CD4-positive, alpha-beta T cell treated with Interleukin-17A for 4 hours (primary cell): ENCODE measurements at places on chromosomes 7 and 10.
A peak's percentile ranks its signal among the peaks of the same experiment; 100 is the strongest.

DNA sequence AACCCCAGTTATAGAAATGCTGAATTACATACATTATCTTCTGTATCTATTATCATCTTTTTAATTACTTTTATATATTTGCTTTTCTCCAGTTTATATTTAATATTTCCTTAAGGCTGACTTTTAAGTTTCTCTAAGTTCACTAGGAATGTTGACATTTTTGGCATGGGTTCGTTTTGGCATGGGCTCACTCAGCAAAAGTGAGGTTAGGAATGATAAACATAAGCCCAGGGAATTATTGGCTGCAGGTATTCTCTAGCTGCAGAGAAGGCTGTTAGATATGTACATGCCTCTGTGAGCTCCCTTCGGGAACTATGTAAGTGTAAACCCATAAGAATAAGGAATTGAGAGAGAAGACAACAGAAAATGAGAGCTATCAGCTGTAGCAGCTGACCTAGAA is 63.6 kb upstream of the RAB18 start:
- no peak for DNase-seq

DNA sequence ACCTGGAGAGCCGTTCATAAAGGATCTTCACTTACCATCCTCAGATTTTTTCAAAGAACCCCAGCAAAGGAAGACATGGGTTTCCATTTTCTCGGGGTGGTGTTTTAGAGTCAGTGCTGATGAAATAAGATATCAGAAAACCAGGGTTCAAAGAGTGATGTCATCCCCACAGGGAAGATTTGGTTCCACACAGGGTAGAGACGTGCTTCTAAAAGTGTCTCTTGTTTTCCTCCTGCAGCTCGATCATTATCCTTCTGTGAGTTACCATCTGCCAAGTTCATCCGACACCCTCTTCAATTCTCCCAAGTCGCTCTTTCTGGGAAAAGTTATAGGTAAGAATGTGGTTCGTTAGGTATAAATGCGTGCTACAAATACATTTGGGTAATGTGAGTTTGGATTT is 323.8 kb upstream of the C7orf33 start:
- no peak for DNase-seq

DNA sequence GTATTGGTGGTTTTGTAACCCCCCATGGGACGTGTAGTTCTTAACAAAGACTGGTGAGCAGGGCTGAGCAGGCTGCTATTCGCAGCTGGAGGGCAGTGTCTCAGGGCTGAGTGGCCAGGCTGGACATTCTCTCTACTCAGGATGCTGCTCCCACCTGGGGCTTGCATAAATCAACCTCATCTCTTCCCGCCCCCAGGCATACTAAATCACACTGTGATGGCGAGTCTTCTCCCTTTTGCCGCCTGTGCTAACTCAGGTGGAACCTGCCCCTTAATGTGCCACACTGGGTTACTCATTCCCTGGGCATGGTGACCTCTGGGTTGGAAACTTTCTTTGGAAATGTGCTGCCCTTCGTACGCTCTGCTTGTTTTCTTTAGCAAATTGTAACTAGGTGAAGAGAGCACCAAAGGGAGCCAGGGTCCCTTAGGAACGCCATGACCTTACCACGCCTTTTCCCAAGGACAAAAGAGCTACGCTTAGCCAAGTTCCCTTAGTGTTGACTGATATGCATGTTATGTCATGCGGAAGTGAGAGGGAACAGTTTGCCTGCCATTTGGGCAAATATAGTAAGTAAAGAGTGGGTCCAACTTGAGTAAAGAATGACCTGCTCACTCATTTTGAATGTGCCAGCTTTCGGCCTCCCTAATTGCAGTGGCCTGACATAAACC is 40.4 kb upstream of the COBL start:
- no peak for DNase-seq

GRCh38 chr7:69190763-69191162 is 407.5 kb upstream of the AUTS2 start:
- DNase-seq: no peak

DNA sequence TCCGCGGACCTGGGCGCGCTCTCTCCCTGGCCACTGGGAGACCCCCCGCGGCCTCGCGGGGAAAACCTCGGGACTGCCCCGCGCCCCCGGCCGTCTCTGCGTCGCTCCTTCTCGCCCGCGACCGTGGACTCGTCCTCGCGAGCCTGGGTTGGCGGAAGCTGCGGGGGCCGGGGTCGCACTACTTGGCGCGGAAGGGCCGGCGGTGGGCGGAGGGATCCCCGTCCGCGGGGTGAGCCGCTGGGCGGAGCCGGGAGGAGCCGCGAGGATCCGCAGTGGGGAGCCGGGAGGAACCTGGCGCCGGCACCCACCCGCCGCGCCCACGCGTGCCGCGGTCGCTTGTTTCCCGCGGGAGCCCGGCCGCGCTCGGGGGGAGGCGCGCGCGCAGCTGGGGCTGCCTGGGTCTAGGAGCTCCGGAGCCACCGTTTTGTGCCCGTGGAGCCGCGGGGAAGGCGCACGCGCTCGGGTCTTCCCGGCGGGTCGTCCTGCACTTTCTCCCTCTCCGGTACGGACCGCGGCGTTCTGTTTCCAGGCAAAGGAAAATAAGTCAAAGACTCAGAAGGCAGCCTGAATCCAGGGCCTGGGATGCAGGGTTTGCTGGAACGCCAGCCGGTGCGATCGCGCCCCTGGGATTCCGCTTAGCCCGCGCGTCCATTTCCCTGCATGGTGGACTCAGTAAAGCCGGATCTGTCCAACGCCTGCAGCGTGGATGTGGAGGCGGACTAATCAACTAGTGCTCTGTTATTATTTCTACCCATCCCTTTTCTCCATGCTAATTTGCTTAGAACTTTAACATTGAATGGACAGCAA is 28.7 kb upstream of the KMT2C start:
- DNase-seq: peak; percentile 64
